Activated T-cell treated with anti-CD3 and anti-CD28 coated beads, Interleukin-2, amount 50 U/mL, for 72 hours (primary cell): ENCODE measurements at places on chromosomes 3 and 15. TPM values are rescaled to one million over a fixed set of nuclear protein-coding genes. Genes with fewer than 3 reads are reported as not detected.

GRCh38 chr15:71054286-71054952, 60.9 kb upstream of the THSD4 start:
- no peak for DNase-seq

DNA sequence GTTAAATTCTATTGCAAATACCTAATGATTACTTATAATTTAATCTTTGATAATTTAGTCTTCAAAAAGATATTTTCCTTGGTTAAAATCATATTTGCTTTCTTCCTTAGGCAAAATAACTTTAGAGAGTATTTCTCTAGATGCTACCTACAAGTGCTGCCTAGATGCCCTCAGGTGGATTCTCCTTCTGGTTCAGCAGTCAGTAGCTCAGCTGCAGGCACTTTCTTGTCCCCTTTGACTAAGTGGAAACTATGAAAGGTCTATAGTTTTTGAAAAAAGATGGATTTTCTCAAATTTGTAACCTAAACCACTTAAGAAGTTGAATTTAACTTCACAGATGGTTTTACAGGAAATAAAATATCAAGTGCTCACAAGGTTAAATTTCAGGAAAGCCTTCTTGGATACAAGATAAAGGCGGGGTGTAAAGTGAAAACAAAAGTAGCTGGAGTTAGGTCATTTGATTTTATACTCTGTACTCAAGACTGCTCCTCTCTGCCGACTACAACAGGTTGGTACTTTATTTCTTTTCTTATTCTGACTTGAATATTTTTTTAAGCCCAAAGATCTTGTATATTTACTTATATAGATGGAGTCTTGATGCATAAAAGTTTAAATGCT, at the start of gene ACKR4:
TSS of gene ACKR4 (plus strand) at position 455 of the 618 bp plus-strand sequence. CDS start 3,128 bp downstream, outside the sequence.
- DNase-seq: no peak

- peak; percentile 62 for DNase-seq
Measured at GRCh38 chr3:196569003-196569516, 600 bp downstream of the FBXO45 start.

GRCh38 chr3:23671851-23672589, 133.7 kb upstream of the UBE2E1 start:
- DNase-seq: no peak

DNA sequence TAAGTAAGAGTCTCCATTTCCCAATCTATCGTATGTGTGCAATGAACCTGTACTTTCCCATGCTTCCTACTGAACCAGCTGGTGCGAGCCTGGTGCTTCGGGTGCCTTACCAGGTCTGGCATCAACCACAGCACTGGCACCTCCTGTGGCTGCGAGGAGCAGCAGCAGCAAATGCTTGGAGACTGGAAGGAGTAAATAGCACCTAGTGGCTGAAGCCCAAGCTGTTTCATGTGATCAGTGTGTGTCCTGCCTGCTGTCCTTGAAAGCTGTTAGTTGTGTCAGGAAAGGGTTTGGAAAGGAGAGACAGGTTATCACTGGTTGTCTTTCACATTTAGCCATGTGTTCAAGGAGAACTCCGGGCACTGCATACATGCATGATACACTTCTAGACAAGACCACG, 31.8 kb downstream of the PCOLCE2 start:
- no peak for DNase-seq

GRCh38 chr3:4290272-4290893, 12.8 kb upstream of the SETMAR start:
- DNase-seq: peak; percentile 27

GRCh38 chr3:97197830-97198229, 383.4 kb downstream of the EPHA6 start:
- DNase-seq: no peak

- DNase-seq: no peak
Measured at GRCh38 chr3:30539206-30539605, 67.2 kb upstream of the TGFBR2 start.

GRCh38 chr3:35617370-35617769, 22.0 kb upstream of the ARPP21 start:
- DNase-seq: no peak

GRCh38 chr3:45275006-45275704, 49.1 kb upstream of the TMEM158 start:
- no peak for DNase-seq

DNA sequence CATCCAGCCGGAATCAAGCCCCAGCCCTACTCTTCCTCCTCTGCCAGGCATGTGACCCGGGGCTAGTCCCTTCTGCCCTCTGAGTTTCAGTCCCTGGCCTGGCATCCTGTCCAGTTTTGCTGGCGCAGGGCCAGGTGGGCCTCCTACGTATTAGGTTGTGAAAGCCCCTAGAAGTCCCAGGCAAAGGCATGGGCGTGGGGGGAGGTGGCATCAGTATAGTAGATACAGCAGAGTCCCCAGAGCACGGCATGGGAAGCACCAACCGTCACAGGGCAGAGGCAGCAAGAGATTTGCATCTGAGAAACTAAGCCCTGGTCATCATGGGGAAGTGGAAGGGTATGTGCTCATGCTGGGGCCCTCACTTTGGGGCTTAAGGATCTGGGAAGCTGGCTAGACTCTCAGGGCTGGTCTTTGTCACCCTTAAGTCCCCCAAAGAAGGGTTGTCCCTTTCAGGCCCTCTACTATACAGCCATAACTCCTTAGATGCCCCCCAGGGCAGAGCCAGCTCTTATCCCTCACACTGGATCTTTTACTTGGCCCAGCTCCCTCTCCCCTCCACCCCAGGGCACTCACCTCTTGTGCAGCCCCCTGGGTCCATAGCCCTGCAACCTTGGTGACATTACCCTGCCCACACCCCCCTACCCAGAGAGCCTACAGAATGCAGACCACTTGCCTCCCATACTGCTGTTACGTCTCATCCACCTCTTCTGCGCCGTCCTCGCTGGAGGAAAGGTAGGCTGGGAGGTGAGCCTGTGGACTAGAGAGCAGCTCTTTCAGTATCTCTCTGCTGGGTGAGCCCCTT, 11.3 kb downstream of the NBEAL2 start:
- no peak for DNase-seq

DNA sequence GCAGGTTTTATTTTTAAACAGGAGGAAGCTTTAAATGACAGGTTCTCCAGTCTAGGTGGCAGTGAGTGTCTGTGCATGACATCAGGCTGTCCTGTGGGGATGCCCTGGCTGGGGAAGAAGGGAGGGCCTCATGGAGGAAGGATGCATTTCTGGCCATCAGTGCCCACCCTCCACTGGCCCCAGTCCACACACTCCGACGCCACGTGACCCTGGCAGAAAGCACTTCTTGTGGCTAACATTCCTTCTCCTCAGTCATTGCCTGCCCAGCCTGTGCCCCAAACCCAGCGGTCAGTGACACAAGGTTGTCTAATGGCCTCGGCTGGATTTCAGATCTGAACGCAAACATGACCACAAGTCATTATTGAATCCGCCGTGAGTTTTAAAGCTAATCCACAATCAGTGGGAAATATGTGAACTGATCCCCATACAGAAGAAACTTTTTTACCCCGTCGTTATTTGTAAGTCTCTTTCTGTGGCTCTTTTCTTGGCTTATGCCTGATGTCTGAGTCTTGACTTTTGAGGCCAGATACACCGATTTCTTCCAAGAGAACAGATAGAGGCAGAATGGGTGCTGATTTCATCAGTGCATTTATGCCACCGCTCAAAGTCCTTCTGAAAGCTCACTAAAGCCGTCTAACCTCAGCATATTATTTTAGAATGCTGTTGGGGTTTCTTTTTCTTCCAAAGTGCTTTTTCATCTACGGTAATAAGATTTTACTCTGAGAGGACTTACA, 17.3 kb upstream of the LRRK1 start:
- DNase-seq: no peak

GRCh38 chr3:174710612-174711011, 148.5 kb upstream of the NAALADL2 start:
- DNase-seq: no peak

DNA sequence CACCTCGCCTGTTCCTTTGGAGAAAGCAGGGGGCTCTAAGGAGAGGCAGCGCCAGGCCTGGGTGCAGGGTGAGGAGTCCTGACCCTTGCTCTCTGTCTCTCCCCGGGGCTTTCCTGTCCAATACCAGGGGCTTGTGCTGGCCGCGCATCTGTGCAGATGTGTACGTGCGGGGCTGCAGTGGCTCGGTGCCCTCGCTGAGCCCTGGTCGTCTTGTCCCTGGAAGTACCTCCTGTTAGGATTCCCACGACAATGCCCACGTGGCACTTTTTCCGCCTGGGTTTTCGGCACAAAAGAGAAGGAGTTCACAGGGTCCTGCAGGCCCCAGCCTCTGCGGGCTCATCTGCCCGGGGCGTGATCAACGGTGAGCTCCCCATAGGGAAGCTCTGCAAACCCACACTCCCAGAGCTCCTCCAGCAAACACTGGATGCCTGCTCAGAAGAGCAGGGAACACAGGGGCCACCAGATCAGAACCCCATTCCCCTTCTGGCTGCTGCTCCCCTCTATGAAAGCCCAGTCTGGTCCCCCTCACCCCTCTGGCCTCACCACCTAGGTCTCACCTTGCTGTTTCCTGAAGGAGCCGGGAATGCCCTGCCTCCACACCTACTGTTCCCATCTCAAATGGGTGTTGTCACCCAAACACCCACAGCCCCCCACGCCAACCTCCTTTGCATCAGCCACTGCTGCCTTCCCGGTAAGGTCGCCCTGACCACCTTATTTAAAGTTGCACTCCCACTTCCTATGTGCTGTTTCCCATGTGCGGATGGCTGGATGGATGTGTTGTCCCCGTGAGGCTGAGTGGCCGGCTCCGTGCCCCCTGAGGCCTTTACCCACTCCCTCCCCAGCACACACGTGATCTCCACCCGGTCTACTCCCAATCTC, 62.6 kb upstream of the PRR20G start:
- DNase-seq: no peak

GRCh38 chr15:88636050-88636449, 2.8 kb upstream of the ISG20 start:
- DNase-seq: peak; percentile 73

GRCh38 chr15:39535466-39535865, 45.4 kb upstream of the THBS1 start:
- no peak for DNase-seq

- DNase-seq: peak; percentile 19
Measured at GRCh38 chr3:185585518-185585858, 607 bp upstream of the SENP2 start.

- DNase-seq: no peak
Measured at GRCh38 chr3:147416931-147417330, 7.8 kb downstream of the ZIC1 start.

- DNase-seq: no peak
Measured at GRCh38 chr3:192947421-192947820, 29.8 kb upstream of the MB21D2 start.

GRCh38 chr3:56059731-56060130, 408.5 kb downstream of the ERC2 start:
- no peak for DNase-seq

GRCh38 chr15:78640527-78641101, 396 bp downstream of the CHRNB4 start:
- no peak for DNase-seq

- no peak for DNase-seq
Measured at GRCh38 chr3:194009892-194010533, 125.9 kb upstream of the HES1 start.

GRCh38 chr3:100516232-100516631, 23.8 kb downstream of the TMEM45A start:
- no peak for DNase-seq

DNA sequence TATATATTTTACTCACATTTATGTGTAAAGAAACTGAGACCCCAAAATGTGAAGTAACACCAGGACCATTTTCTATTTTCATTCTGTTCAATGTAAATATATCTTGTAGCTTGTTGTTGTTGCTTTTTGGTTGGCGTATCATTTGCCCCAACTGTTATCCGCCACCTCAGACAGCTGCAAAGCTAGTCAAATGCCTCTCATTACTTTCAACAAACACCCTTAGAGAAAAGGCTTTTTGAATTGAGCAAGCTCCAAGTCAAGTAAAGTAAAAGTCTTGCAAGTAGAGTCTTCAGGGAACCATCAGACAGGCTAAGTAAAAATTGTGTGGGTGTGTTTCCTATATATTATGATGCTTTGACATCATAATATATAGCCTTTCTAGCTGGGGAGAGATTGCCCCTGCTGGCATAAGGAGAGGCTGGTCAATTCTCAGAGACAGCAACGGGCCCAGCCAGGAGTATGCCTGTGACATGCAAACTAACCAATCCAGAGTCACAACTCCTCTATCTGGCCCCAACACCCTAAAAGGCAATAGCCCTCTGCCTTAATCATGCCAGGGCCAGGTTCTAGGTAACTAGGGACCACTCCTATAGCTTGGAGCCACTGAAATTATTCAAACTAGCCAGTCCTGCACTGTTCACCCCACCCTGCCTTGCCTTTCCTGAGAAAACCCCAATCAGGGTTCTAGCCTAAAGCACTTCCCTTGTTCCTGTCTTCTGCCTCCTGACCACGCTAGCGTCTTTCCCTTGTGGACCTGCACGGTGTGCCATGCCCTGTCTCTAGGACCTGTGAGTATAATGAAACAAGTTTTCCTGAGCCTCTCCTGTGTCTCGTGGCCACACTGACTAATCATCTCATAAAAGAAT, 75.6 kb downstream of the RAD18 start:
- no peak for DNase-seq

DNA sequence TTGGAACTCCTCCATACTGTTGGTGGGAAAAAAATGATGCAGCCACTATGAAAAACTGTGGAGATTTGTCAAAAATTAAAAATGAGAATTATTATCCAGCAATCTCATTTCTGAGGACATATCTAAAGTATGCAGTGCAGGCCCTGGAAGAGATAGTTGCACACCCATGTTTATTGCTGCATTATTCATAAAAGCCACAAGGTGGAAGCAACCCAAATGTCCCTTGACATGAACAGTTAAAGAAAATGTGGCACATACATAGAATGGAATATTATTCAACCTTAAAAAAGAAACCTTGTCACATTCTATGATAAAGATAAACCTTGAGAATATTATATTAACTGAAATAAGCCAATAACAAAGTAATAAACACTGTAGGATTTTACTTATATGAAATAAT, 80.9 kb upstream of the ARHGEF26 start:
- DNase-seq: no peak

GRCh38 chr15:48834756-48835155, 23.9 kb upstream of the CEP152 start:
- DNase-seq: no peak

The RASL12 gene
- total RNA-seq: not detected

The PRR20G gene
- not detected for total RNA-seq

The CD200R1 gene
- total RNA-seq: 2.2 TPM

The CKMT1B gene
- total RNA-seq: not detected

The ANKUB1 gene
- not detected for total RNA-seq

The TBCCD1 gene
- total RNA-seq: 16.2 TPM

The LMCD1 gene
- 2.9 TPM for total RNA-seq

The SKIC8 gene
- 31.3 TPM for total RNA-seq

The UBE3A gene
- 121 TPM for total RNA-seq

The CISH gene
- total RNA-seq: 271 TPM

The PIGX gene
- 72.7 TPM for total RNA-seq

The ALS2CL gene
- 3.1 TPM for total RNA-seq

The SPINT1 gene
- total RNA-seq: 17.3 TPM

The CADM2 gene
- not detected for total RNA-seq

The RNF111 gene
- 27.9 TPM for total RNA-seq

The CPNE9 gene
- total RNA-seq: 0.46 TPM

The ZNF717 gene
- 19.2 TPM for total RNA-seq

The TF gene
- 1.7 TPM for total RNA-seq

The GOLGA6L9 gene
- total RNA-seq: 5.1 TPM

The PML gene
- 71.6 TPM for total RNA-seq

The ADAMTS7 gene
- total RNA-seq: 0.39 TPM
